ENCODE measurements at places on chromosomes 2 and 18.

DNA sequence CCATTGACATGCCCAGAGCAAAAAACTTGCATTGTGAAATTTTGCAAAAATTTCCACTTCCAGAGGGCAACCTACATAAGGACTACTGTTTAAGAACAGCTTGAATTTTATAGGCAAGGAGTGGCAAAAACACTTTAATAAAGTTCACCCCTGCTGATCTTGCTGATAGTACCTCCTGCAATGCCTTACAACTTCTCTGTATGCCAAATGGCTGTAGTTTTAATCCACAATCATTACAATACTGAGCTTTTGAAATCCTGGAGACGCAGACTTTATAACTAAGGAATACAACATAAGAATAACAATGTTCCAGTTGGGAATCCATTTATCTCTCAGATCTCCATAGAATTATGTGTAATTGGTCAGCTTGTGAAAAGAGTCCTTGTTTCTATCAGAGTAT lies 247.5 kb downstream of the KCNJ3 start:
- no peak for DNase-seq

- no peak for DNase-seq
Observed at GRCh38 chr2:224958873-224959272, 83.4 kb downstream of the DOCK10 start.

- DNase-seq: no peak
Observed at GRCh38 chr2:1032030-1032429, 81.4 kb downstream of the SNTG2 start.

DNA sequence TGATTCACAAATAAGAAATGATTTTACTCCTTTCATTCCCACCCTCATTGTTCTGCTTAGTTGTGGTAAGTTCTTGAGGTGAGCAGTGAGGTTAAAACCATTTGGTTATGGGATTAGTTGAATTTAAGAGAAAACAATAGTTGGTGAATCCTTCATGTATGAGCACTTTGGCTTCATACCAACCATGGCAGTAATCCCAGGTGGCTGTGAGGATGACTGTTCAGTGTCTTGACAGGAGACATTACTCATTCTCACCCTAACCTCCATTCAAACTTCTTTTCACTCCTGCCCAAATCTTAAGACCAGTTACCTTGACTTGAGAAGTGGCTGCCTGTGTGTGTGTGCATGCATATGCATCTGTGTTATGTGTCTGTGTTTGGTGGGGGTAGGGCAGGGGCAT lies 143.1 kb downstream of the SETBP1 start:
- no peak for DNase-seq

GRCh38 chr2:83282841-83283240 lies 1176.2 kb downstream of the SUCLG1 start:
- no peak for DNase-seq

- no peak for DNase-seq
Observed at GRCh38 chr18:60698901-60699300, 326.3 kb upstream of the MC4R start.

DNA sequence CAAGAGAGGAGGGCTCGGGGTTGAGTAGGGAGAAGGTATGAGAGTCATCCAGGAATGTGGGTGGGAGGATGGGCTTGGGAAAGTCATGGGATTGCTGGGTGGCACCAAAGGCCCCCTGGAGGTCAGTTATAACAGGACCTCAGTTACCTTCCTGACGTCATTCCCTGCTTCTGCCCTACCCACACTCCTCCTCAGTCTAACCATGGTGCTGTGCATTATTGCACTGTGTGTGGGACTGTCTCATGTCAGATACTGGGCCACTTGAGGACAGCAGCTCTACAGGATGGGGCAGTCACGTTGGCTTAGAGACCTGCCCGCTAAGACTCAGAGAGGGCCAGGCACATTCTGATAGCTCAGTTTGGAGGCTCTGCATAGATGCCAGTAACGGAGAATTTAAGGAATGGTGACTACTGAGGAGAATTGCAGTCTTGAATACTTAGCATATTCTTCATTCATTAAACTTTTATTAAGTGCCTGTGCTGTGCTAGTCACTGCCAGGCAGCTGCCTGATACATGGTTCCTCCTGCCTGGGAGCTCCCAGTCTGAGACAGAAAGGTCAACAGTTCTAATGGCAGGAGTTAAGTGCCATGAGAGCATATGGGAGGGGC lies 90.5 kb downstream of the LAMA3 start:
- no peak for DNase-seq

GRCh38 chr18:70154591-70155194 lies 50.8 kb downstream of the RTTN start:
- no peak for DNase-seq

DNA sequence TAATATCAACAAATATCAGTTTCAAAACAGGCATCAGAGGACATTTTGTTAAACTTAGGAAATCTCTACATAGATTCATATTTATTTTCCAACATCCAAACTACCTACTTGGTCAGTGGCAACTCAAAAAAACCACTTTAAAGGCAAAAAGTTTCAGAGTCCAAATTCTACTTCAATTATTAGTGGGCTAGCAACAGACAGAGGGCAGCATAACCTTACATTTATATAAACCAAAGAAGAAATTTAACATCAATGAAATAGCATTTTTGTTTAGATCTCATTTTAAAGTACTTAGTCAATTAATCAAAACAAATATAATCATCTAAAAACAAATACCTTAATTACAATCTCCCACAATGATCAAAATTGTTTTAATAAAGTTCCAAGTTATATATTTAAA lies 33.3 kb downstream of the RTTN start:
- no peak for DNase-seq

DNA sequence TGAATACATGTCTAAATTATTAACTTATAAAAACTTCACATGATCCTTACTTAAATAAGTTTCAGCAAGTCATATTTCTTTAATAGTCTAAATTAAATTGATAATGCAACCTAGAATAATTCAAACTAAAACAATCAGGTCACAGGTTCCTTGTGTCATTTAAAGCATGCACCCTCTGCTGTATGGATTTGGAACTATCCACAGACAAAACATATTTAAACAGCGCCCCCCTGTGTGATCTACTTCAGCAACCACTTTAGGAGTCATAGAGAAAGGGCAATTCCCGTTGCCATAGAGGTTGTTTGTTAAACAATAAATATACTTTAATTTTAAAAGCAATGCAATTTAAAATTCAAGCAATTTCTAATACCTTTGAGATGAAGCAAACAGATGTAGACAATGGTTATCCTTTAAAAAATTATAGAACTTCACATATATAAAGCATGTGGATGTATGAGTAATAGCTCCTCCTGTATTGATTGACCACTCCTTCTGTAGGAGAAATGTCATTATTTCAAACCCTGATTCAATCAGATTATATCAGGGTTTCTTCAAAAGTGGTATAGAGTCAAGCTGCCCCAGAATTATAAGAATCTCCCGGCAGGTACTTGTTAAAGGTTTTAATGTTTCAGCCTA lies 21.2 kb downstream of the GRB14 start:
- DNase-seq: no peak

GRCh38 chr2:84741182-84741822 lies 139.6 kb downstream of the TRABD2A start:
- DNase-seq: no peak

- no peak for DNase-seq
Observed at GRCh38 chr18:59898609-59899297, 1.0 kb upstream of the PMAIP1 start.

Measured in stimulated activated CD8-positive, alpha-beta memory T cell treated with anti-CD3 and anti-CD28 coated beads, Interleukin-15, amount 100 ng/mL, for 24 hours (primary cell).